ENCODE measurements at places on chromosomes 3 and 15.

DNA sequence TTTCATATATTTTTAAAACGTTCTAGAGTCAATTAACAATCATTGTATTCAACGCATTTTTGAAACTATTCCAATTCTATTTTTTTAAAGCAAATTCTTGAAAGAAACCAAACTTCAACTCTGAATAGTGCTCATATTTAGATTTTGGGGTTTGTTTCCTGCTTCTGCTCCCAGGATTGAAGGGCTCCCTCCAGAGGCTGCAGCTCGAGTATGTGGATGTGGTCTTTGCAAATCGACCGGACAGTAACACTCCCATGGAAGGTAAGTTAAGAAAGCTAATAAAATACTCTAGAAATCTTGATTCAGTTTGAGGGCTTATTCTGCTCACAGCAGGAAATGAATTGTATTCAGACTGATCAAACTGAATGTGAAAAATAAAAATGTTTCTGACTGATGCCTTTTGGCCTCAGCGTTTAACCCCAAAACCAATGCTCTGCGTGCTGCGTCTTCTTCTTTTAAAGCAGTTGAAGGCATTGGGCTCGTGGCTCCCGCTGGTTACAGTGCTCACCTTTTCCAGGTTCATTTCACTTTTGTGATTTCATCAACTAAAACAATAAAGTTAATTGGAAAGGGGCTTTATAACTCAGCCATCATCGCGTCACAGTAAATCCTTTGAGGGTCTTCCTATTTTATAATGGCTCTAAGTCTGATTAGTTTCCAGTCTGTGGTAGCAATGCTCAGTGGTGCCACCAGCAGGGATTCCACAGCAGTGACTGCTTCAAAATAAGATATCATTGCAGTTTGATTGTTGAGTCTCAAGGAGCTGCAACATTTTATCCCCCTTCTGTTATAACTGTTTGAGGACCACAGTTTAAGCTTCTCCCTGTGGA lies 80.1 kb downstream of the SSR3 start:
- no peak for DNase-seq
- H3K4me1 ChIP-seq: no peaks in the 10 kb centered on the region
- no peaks in the 10 kb centered on the region for H3K27me3 ChIP-seq
- no peaks in the 10 kb centered on the region for H3K36me3 ChIP-seq
- H3K27ac ChIP-seq: no peak overlapping the region

GRCh38 chr3:107294117-107294516 lies 83.1 kb upstream of the CCDC54 start:
- H3K4me3 ChIP-seq: no peak overlapping the region
- H3K36me3 ChIP-seq: no peaks in the 10 kb centered on the region
- no peak for DNase-seq
- no peaks in the 10 kb centered on the region for H3K4me1 ChIP-seq
- H3K27me3 ChIP-seq: no peaks in the 10 kb centered on the region
- no peak overlapping the region for H3K27ac ChIP-seq

- DNase-seq: no peak
- no peaks in the 10 kb centered on the region for H3K36me3 ChIP-seq
- no peak overlapping the region for H3K4me3 ChIP-seq
- H3K27me3 ChIP-seq: no peaks in the 10 kb centered on the region
- no peak overlapping the region for H3K27ac ChIP-seq
These were observed 97.2 kb upstream of the PRR23E start for GRCh38 chr3:127095774-127096173.

- no peaks in the 10 kb centered on the region for H3K36me3 ChIP-seq
- DNase-seq: peak; percentile 59
- peaks cover 32% of the 10 kb centered on the region for H3K4me1 ChIP-seq
- H3K27me3 ChIP-seq: no peaks in the 10 kb centered on the region
- peak overlapping the region; percentile 91 for H3K27ac ChIP-seq
These were observed 270.6 kb upstream of the TPRG1 start for GRCh38 chr3:188901126-188901525.

GRCh38 chr3:17158941-17159682 lies 274.4 kb downstream of the PLCL2 start:
- H3K4me3 ChIP-seq: no peak overlapping the region
- H3K4me1 ChIP-seq: peaks cover 18% of the 10 kb centered on the region
- no peak overlapping the region for H3K27ac ChIP-seq
- H3K27me3 ChIP-seq: no peaks in the 10 kb centered on the region
- H3K36me3 ChIP-seq: no peaks in the 10 kb centered on the region

- H3K36me3 ChIP-seq: no peaks in the 10 kb centered on the region
- no peak overlapping the region for H3K4me3 ChIP-seq
- DNase-seq: no peak
- no peaks in the 10 kb centered on the region for H3K27me3 ChIP-seq
These were observed 64.6 kb downstream of the CD200 start for GRCh38 chr3:112397556-112397955.

- H3K27me3 ChIP-seq: no peaks in the 10 kb centered on the region
- DNase-seq: no peak
- H3K27ac ChIP-seq: no peak overlapping the region
- H3K36me3 ChIP-seq: no peaks in the 10 kb centered on the region
These were observed 32.0 kb downstream of the SELENOT start for GRCh38 chr3:150635076-150635475.

Data from astrocyte (in vitro differentiated cells and primary cell).